ENCODE measurements at places on chromosomes 1 and 21. TPM values are rescaled to one million over a fixed set of nuclear protein-coding genes. Genes with fewer than 3 reads are reported as not detected.

SPOCD1 gene
- total RNA-seq, result 3.5 TPM

NEK2 gene
- total RNA-seq, result 58.3 TPM

- DNase-seq, result no peak
Observed at GRCh38 chr1:182368903-182369302, 22.7 kb downstream of the GLUL start.

DNA sequence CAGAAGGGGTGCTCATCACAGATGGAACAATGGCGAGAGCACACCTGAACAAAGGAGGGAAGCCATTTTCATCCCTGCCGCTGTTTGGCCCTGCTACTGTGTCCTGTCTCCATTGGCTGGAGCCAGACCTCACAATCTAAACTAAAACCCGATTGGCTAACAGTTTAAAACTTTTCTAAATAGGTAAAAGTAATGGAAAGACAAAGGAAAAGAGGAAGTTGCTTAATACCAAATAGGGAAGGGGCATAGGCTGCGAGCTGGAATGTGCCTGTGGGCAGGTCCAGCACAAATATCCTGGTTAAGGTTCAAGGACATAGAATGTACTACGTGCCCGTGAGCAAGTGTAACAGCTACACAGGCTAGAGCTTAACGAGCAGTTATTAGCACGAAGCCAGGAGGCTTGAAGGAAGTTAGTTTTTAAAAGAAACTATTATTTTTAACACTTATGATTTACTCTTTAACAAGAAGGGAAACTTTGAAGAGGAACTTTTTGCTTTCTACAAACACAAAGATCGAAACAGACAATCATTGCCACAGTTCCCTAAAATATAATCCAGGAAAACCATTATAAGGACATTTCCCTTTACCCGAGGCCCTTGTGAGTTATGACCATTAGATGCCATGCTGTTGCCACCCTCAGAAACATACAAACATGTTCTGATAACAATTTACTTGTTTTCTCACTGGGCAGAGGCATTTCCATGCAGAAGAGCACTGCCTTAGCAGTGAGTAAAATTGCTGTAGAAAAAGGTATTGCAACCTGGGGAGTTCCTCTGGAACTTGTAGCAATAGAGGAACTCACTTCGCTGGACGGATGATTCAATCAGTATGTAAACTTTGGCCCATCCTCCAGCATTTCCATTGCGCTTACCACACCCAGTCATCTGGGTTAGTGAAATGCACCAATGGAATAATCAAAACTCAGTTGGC, 4.8 kb upstream of the PTTG1IP start:
- no peak for DNase-seq

Measured in H7 (cell line).